ENCODE measurements at places on chromosomes 12 and 14. TPM values are rescaled to one million over a fixed set of nuclear protein-coding genes. Genes with fewer than 3 reads are reported as not detected.

The SIRT4 gene
- total RNA-seq = 2.5 TPM

DNA sequence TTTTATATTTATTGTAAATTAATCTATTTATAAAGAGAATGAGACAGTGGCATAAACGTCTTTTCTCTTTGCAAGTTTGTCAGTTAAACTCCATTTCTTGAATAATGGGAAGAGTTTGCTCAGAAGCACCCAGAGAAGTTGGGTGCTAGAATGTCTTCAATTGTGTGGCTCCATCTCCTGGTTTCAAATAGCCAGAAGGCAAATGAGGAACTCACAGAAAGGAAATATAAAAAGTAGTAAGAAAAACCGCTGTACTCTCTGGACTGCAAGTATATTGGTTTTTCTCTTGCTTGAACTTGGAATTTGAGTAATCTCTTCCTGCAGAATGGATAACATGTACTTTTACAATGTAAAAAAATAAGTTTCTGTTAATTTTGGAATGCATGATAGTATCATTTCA is 217.5 kb downstream of the DPY19L2 start:
- no peak for DNase-seq

- DNase-seq = no peak
Observed at GRCh38 chr12:110718222-110718908, 24.3 kb downstream of the PPP1CC start.

DNA sequence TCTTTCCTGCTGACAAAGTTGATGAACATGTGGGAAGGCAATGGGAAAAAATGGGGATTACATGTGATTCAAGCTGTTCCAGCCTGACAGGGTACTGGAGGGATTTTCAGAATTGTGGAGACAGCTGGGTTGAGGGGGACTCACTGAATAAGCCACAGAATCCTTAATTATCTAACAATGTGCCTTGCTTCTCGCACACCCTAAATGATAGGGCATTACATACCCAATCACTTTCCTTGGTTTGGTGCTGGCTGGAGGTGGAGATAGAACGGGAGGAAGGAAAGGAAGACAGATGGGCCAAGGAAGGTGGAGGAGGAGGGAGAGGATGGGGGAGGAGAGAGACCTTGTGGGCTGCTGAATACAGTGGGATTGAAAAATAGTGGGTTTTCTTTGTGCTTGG is 20.7 kb downstream of the PELI2 start:
- no peak for DNase-seq

DNA sequence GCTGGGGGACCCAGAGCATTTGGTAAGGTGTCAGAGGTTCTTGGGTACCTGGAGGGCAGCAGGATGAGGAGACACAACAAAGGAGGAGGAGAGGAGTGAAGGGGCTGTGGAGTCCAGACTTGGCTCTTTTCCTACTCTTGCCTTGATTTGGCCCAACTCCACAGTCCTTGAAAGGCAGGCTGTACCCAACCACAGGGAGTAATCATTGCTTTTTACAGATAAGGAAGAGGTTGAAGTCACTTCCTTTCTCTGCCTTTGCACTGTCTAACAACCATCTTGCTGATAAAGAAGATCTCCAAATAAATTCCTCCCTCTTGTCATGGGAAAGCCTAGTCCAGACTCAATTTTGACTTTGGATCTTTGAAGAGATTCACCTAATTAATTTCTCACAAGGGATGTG is 226.8 kb upstream of the HMGA2 start:
- DNase-seq = no peak

- no peak for DNase-seq
Observed at GRCh38 chr12:97404093-97404492, 58.5 kb upstream of the RMST start.

DNA sequence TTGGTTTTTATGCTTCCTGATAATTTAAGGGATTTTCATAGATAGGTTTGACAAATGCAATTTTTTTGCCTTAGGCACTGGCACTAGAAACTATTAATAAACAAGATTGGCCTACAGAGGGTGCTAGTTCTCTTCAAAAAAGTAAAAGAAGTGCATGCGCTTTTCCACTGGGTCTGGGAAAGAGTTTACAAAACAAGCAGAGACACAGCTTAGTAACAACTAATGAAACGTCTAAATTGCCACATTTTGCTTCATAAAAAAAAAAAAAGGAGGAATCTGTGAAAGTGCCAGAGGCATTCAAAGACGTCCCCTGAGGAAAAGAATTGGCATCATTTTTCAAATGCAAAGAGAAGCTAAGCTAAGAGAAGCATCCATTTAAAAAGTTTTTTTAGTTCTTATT is 58.3 kb upstream of the EEA1 start:
- DNase-seq = no peak

DNA sequence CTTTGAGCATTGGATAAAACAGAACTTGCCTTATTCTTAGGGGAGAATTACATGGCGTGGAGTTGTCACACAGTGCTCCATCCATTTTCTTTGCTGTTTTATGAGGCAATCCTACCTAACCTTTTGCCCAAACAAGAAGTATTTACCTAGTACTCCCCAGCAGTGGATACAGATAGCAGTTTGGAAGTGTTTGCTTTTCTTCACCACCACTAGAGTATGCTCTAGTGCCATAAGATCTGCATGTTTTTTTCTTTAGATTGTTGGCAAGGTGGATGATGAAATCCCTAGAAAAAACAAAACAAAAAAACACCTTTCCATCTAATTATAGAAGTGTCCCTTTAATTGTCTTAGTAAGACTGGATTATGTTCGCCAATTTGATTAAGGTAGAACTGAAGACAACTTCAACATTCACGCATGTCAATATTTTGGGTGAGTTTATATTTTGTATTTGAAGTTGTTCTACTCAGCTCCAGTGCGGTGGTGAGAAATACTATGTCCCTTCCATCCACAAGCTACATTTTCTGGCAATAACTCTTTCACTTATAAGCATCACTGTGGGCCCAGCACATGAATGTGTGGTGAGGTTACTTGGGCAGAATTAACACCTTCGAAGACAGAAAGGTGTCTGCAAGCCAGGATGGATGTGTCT is 23.6 kb upstream of the TMEM260 start:
- no peak for DNase-seq

GRCh38 chr14:59630288-59630963 is 53.8 kb upstream of the CCDC175 start:
- DNase-seq = no peak

GRCh38 chr12:50387972-50388478 is 8.4 kb downstream of the FAM186A start:
- DNase-seq = no peak

GRCh38 chr14:58533446-58533845 is 104.3 kb upstream of the DACT1 start:
- DNase-seq = no peak

Data from gastrocnemius medialis (tissue), 4 donors.